ENCODE measurements at places on chromosomes 7 and 10. TPM values are rescaled to one million over a fixed set of nuclear protein-coding genes. Genes with fewer than 3 reads are reported as not detected.

DNA sequence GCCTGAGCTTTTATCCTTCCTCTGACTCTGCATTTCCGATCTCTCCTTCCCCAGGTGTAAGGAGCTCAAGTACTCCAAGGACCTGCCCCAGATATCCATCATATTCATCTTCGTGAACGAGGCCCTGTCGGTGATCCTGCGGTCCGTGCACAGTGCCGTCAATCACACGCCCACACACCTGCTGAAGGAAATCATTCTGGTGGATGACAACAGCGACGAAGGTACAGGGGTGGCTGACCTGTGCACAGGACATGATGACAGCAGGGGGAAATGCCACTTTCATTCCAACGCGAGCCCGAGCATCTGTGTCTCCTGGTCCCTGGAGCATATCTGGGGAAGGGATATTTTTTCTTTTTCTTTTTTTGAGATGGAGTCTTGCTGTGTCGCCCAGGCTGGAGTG is 256.2 kb downstream of the GALNT17 start:
- no peak for DNase-seq

GRCh38 chr7:23315366-23315765 is 16.2 kb downstream of the MALSU1 start:
- no peak for DNase-seq

GRCh38 chr7:150368096-150368883 is at the start of gene REPIN1:
TSS of gene REPIN1 (plus strand) at chr7:150368822. CDS start at chr7:150369712, 890 bp downstream.
- peak; percentile 99 for DNase-seq

DNA sequence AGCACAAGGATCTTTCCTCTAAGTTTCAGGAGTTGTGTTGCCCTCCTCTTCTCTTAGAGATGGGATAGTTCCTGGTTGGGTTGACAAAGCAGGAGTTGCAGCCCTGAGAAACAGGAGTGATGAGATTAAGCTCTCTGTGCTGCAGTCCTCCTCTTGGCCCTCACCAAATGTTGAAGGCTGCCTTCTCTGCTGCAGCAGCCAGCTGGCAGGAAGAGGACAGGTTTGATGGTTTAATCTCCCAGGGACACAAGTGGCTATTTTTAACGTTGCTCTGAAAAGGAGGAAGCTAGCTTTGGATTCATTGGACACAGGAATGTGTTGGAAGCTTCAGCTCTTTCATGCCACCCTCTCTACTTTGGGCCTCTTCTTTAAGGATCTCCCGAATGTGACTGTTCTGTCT is 9.4 kb downstream of the STRIP2 start:
- peak; percentile 25 for DNase-seq

GRCh38 chr7:151687523-151688235 is 168.0 kb upstream of the RHEB start:
- DNase-seq, result peak; percentile 87

Gene FKBP9
- 27.2 TPM for total RNA-seq

DNA sequence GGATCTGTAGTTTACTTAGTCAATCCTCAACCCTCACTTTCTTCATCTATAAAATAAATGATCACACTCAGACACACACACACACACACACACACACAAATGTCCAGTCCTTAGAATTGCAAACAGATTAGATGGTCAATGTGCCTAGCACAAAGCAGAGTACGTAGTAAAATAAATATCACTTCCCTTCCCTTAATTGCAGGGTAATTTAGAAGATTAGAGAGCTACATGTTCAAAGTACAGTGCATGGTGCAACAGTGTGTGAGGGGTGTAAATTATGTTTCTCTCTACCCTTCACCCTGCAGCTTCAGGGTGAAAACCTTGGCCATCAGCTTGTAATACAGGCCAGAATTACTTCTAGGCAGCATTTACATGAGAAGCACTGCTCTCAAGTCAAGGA is 187.0 kb upstream of the GHITM start:
- no peak for DNase-seq

Gene RTKN2
- total RNA-seq, result 0.09 TPM
